ENCODE measurements at places on chromosomes 6 and 20.

DNA sequence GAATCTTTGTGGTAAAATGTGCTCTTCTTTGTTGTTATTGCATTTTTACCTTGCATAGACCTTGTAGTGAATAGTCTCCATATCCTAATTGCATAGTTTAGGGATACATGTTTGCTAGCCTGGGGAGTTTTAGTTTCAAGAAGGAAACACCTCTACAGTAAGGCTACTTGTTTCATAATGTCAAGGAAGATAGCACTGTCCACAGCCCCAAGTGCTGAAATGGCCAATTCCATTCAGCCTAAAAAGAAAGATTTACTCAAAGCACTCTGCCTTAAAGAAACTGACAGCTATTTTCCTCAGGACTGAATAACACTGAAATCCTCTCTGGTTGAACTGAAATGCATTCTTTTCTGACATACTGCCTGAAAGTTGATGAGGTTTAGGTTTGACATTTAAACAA lies 2.6 kb downstream of the HCRTR2 start:
- DNase-seq: no peak

GRCh38 chr6:149221774-149222070 lies 95.8 kb upstream of the TAB2 start:
- DNase-seq: no peak

GRCh38 chr6:28811873-28812272 lies 111.9 kb downstream of the TRIM27 start:
- DNase-seq: no peak

DNA sequence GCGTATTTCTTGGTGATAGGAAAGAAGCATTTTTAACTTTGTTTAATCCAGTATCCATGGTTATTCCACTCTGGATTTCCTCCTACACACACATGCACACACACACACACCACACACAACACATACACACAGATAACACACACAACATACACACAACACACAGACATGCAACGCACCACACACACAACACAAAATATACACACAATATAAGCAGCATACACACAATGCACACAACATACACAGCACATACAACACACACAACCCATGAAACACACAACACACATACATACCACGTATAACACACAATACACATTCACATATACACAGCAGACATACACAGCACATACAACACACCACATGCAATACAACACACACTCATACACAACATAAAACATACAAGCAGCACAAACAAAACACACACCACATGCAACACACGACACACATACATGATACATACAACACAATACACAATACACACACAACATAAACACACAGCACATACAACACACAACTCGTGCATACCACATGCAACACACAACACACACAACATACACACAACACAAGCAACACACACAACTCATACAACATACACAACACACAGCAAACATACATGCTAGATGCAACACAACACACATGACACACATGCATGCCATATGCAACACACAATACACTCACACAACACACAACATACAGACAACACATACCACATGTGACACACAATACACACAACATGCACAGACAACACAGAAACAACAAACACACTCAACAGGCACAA lies 13.0 kb downstream of the TTLL2 start:
- DNase-seq: no peak

DNA sequence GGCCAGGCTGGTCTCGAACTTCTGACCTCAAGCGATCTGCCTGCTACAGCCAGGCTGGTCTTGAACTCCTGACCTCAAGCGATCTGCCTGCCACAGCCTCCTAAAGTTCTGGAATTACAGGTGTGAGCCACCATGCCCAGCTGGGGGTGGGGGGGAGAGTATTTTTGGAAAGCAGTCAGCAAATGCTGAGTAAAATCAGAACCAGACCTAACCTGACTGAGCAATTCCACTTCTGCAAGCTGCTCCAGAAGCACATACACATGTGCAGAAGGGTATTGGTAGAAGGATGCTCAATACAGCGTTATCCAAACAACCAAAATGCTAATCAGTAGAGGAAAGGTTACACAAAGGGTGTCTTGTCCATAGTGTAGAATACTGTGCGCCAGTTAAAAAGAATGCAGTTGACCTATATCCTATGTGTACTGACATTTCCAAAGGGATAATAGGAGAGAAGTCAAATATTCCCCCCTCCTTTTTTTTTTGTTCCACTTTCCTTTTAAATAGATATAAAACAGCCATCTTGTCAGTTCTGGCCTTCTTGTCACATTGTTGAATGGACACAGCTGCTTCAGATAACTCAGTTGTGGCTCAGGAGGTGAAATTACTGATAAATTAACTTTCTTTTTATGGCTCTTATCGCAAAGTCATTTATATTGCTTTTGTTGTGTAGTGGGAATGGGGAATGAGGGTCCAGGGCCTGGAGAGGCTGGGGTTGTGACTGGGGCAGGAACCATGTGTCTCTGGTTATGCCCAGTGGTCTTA lies 74.6 kb downstream of the DTD1 start:
- no peak for DNase-seq

- no peak for DNase-seq
Observed at GRCh38 chr20:55782912-55783253, 222.4 kb downstream of the CBLN4 start.

DNA sequence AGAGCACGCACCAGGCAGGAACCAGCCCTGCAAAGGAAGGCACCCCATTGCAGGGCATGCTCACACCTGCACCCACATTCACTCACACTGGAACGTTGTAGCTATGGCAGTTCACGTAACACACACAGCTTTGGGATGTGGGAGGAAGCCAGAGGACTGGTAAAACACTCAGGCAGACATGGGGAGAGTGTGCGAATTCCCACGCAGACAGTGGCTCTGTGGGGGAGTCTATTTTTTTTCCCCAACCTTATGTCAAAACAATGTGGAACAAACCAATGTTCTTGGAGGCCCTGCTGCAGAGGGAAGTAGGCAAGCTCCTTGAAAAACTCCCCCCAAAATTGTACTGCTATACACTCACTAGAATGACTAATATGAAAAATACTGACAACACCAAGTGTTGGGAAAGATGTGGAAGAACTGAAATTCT lies 91.0 kb downstream of the PPP1R14C start:
- DNase-seq: no peak

GRCh38 chr6:108174371-108175175 lies 8.8 kb downstream of the NR2E1 start:
- no peak for DNase-seq

GRCh38 chr6:165926378-165926777 lies 241.3 kb downstream of the TBXT start:
- DNase-seq: no peak

DNA sequence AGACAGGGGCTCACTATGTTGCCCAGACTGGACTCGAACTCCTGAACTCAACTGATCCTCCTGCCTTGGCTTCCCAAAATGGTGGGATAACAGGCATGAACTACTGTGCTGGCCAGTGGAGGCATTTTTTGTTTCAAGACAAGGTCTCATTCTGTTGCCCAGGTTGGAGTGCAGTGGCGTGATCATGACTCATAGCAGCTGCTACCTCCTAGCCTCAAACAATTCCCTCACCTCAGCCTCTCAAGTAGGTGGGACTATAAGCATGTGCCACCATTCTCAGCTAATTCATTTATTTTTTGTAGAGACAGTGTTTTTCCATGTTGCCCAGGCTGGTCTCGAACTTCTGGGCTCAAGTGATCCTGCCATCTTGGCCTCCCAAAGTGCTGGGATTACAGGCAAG lies 17.2 kb downstream of the ENPP3 start:
- DNase-seq: no peak

- no peak for DNase-seq
Observed at GRCh38 chr6:48511378-48511777, 400.4 kb upstream of the PTCHD4 start.

DNA sequence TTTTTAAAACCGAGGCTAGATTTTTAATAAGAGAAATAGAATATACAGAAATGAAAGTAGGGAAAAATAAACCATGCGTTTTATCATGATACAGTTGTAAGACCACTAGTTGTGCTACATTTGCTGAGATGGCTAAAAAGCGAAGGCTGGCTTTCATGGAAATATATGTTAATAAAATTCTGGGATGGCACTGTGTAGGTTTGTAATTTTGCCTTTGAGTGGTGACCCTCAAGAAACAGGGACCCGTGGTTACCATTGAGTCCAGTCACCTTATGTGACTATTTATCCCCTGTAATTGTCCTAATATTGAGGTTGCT lies 233.8 kb downstream of the ARHGAP18 start:
- DNase-seq: no peak

DNA sequence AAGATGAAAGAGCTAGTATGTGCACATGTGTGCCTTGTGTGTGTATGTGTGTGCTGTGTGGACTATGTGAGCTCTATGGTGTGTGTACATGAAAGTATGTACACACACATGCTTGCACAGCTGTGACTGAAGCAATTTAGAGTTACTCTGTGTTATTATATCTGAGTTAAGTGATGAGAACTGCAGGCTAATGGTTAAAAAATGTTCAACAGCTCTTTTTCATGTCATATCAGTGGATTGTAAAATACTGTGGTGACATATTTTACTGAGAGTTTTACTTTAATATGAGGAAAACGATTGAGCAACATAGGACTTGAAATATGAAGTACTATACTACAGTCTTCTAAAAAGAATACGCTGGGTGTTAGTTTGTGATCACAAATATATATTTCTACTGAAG lies 195.7 kb upstream of the KCNK16 start:
- DNase-seq: no peak

GRCh38 chr6:41446907-41447545 lies 99.2 kb upstream of the FOXP4 start:
- no peak for DNase-seq

- no peak for DNase-seq
Observed at GRCh38 chr6:14079433-14079832, 38.1 kb upstream of the CD83 start.

- DNase-seq: no peak
Observed at GRCh38 chr20:46317685-46318177, 9.4 kb upstream of the CDH22 start.

DNA sequence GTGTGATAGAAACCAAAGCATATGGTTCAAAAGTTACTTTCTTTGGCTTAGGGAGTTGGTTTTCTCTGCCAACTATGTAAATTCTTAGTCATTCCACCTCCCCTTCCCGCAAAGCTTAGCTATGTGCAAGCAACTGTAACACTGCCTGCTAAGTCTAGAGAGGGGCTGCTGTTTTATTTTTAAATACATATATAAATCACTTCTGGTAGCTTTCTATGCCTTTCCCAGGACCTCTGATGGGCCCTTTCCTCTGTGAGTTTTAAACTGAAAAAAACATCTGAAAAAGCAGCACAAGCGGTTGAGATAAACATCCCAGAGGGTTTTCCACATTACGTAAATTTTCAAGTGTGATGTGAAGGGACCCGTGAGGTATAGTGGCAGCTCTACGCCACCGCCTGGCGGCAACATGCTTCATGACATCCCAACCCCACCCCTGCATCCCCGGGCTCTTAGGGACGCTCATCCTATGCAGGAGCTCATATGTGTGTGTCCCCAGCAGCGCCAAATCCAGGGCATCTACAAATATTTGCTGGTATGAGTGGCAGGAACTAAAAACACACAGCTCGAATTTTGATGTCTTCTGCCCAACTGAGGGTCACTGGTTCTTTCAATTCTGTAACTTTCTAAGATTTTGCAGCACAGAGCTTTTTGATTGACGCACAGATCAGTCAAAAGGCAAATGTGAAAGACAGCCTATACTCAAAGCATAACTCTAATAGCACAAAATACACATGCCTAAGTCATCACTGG lies 12.7 kb downstream of the SAYSD1 start:
- no peak for DNase-seq

GRCh38 chr6:132780770-132781371 lies 17.6 kb downstream of the SLC18B1 start:
- no peak for DNase-seq

DNA sequence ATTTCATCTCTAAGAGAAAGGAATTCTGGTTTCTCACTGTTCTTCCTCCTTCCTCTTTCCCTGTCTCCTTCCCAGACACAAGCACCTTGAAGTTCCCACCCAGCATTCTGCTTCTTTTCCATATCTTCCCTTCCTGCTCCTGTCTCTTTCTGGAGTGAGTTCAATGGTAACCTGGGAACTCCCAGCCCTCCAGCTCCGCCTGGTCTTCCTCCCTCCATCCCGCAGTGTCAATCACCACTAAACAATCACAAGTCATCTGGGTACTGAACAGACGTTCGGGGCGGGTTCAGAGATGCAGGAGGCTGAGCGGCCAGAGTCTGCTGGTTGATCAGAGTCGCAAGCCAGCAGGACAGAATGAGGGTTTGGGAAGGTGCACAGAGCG lies 7.7 kb downstream of the TTBK1 start:
- DNase-seq: no peak

DNA sequence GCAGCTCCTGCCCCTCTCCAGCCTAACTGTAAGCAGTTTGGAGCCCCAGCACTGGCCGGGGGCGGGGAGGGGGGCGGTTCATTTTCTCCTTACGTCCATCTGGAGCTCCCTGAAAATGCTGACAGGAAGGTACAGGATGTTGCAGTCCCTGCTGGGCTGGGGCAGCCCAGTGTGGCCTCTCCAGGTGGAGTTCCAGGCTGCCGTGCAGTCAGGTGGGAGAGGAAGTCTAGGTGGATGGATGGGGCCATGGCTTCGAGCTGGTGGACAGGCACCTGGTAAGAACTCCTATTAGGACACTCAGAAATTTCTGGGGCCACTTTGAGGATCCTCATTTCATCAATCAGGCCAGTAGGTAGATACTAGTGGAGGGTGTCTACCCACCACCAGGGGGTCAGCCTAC lies 295.2 kb downstream of the CDH26 start:
- no peak for DNase-seq

GRCh38 chr20:49804364-49804763 lies 8.3 kb upstream of the SLC9A8 start:
- no peak for DNase-seq

DNA sequence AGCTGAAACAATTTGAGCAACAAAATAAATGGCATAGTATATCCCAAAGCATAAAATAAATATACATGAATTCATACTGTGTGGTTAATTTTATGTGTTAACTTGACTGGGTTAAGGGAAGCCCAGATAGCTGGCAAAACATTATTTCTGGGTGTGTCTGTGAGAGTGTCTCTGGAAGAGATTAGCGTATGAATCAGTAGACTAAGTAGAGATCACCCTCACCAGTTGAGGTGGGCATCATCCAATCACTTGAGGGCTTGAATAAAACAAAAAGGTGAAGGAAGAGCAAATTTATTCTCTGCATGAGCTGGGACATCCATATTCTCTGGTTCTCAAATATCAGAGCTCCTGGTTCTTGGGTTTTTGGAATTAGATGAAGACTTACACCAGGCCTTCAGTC lies 17.9 kb downstream of the SLC22A16 start:
- no peak for DNase-seq

- DNase-seq: no peak
Observed at GRCh38 chr6:88702956-88703556, 260.4 kb downstream of the RNGTT start.

- DNase-seq: no peak
Observed at GRCh38 chr20:57439432-57439831, 48.2 kb downstream of the RBM38 start.
